ENCODE measurements at places on chromosomes 1 and 21.

DNA sequence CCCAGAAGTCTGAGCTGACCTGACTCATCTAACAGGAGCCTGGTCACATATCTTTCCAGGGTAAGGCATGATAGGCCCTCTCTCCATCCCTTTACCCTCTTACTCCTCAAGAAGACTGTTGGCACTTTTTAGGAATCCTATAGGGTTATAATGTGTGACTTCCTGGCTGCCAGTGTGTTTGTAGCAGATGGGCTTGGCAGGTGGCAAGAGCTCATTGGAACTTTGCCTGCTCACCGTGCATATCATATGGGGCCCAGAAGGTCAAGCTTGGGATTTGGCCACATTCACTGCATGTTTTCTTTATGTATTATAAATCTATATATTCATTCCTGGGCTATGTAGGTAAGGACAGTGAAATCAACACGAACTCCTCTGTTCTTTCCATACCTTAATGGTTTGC, 5.2 kb downstream of the KAZN start:
- no peak for DNase-seq

DNA sequence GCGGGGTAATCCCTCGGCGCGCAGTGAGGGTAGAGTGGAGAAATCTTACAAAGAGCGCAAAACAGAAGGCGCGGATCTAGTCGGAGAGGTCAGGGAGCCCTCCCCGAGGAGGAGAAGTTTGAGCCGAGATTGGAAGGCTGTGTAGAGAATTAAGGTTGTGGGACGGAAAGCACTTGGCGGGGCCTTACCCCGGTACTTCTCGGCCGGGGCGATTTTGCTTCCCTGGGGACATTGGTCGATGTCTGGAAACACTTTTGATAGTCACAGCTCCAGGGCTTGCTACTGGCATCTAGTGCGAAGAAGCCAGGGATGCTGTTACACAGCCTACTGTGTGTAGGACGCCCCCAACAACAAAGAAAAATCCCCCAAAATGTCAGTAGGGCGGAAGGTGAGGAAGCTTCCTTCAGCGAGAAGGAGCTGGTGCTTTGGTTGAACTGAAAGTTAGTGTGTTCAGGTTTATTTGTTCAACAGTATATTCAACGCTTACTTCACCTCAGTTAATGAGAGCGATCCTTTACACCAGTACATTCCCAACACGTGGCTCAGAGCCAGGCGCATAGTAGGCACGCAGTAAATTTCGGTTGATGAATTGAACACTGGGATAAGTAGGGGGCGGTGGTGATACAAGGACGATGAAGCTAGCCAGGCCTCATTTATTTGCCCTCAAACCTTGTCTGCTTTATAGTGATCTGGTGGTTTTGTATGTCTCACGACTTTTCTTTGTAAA, 807 bp downstream of the CEP85 start:
- peak; percentile 24 for DNase-seq

DNA sequence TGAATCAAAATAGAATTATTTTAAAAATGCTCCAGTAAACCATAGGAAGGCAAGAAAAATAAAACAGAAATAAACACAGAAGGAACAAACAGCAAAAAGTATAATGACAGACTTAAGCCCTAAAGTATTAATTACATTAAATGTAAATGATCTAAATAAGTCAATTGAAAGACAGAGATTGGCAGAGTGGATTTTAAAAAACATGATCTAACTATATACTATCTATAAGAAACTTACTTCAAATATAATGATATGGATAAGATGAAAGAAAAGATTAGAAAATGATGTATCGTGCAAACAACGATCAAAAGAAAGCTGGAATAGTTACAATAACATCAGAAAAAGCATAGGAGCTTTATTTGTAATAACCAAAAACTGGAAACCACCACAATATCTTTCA, 90.8 kb downstream of the CAMK2N1 start:
- no peak for DNase-seq

DNA sequence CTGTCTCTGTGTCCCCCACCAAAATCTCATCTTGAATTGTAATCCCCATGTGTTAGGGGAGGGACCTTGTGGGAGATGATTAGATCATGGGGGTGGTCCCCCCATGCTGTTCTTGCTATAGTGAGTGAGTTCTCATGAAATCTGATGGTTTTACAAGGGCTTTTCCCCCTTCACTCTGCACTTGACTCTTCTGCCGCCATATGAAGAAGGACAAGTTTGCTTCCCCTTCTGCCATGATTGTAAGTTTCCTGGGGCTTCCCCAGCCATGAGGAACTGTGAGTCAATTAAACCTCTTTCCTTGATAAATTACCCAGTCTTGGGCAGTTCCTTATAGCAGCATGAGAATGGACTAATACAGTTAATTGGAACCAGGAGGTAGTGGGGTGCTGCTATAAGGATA, 137.1 kb upstream of the RAB4A start:
- no peak for DNase-seq

DNA sequence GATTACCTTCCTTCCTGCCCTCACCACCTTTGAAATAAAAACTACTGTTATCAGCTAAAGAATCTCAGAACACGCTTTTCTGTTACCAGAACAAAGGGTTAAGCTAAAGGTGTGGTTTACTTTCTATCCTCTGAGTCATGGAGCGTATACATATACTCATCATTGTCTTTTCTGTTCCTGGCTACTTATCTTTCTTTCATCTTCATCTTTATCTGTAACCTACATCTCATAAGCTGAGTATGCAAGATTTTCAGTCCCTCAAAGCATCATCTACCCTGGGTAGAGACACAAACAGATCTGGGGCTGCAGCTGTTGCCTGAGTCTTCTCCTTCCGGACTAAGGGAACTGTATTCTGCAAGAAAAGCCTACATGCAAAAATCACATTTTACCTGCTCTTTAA, 75.6 kb downstream of the LMO4 start:
- DNase-seq, result peak; percentile 42
